Mesenchymal stem cell (in vitro differentiated cells and primary cell): ENCODE measurements at places on chromosomes 7 and 10.

DNA sequence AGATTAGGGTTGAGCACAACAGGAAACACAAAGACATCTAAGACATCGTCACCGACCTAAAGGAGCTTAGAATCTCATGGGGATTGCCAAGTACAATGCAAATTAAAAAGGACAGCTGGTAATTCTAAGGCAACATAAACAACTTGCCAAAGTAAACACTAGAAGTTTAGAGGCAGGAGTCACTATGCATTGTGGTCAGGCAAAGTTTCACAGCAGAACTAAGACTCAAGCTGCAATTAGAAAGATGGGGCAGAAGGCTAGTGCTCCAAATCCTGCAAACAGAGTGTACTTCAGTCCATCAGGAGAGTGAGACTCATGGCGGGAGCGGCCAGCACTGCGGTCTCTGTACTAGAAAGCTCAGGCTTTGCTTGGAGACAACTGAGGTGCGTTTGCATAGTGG is 52.7 kb downstream of the HIPK2 start:
- peak; percentile 97 for DNase-seq

DNA sequence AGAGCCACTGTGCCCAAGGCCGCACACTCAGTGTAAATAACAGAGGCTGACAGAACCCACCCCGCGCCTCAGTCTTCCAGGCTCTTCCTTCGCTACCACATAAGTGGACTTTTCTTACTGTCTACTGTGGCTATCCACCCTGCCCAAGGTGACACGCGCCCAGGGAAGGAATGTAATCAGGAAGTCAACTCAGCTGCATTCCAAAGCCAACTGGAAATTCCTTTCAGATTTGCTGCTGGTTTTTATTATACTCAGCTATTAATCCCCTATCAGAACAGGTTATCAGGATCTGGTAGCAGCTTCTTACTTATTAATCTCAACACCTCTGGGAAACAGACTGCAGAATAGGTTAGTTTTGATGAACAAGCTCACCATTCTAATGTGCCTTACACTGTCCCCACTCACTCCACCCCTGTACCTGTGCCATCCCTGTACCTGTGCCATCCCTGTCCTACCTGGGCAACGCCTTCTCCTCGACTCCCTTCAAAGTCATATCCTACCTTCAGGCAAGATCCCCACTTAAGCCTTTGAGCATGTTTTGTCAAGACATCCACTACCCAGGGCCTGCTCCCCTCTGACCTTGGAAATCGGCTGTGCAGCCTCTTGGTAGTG is 90.7 kb downstream of the NHLRC2 start:
- DNase-seq: peak; percentile 61

DNA sequence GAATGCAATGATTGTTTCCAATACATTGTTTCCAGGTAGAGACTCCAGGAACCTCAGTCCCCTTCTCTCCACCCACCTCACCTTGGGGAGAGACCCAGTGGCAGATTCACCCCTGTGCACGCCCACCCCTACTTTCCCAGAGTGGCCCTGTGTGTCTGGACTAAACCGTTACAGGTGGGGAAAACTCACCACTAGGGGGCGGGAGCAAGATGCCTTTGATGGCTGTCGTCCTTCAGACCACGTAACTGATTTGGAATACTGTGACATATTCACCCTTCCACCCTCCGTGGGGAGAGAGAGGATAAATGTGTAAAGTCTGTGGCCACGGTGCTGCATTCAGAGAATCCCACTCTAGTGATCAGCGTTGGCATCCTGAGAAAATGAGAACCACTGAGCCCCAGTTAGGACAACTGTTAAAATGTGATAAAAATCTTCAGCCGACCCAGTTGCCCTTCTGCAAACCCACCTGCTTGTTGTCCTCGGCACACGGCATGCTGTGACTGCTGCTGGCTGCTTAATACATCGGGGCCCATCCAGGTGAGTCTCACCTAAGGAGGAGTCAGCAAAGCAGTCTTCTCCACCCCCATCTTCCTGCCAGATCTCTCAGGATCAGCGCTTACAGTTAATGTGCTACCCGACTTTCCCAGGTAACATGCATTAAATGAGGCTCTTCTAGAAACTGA is 41.5 kb upstream of the NMT2 start:
- peak; percentile 76 for DNase-seq

DNA sequence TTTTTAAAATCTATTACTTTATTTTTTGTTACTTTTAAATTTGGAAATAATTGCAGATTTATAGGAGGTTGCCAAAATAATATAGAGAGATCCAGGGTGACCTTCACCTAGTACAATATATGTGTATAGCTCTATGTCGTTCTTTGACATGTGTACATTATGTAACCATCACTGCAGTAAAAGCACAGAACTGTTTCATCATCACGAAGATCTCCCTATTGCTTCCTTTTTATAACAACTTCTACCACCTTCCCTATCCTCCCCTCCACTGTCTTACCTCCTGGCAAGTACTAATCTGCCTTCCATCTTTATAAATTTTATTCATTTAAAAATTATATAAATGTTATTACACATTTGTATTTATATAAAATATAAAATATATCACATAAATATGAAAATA is 251.0 kb downstream of the AUTS2 start:
- DNase-seq: no peak

GRCh38 chr10:11167233-11167966 is 149.7 kb downstream of the CELF2 start:
- DNase-seq: no peak

GRCh38 chr10:24427678-24428409 is 218.9 kb downstream of the KIAA1217 start:
- no peak for DNase-seq

- DNase-seq: no peak
Observed at GRCh38 chr7:110262251-110262650, 828.7 kb upstream of the LRRN3 start.

- DNase-seq: no peak
Observed at GRCh38 chr10:23186178-23186577, 5.9 kb upstream of the PTF1A start.

GRCh38 chr10:71613877-71614276 is 105.7 kb downstream of the C10orf105 start:
- DNase-seq: no peak

GRCh38 chr10:125782616-125783015 is 7.0 kb upstream of the MMP21 start:
- peak; percentile 10 for DNase-seq

- peak; percentile 100 for DNase-seq
Observed at GRCh38 chr10:73965890-73966768, 31.8 kb upstream of the VCL start.

GRCh38 chr10:108060246-108060645 is 895.7 kb upstream of the SORCS1 start:
- no peak for DNase-seq

DNA sequence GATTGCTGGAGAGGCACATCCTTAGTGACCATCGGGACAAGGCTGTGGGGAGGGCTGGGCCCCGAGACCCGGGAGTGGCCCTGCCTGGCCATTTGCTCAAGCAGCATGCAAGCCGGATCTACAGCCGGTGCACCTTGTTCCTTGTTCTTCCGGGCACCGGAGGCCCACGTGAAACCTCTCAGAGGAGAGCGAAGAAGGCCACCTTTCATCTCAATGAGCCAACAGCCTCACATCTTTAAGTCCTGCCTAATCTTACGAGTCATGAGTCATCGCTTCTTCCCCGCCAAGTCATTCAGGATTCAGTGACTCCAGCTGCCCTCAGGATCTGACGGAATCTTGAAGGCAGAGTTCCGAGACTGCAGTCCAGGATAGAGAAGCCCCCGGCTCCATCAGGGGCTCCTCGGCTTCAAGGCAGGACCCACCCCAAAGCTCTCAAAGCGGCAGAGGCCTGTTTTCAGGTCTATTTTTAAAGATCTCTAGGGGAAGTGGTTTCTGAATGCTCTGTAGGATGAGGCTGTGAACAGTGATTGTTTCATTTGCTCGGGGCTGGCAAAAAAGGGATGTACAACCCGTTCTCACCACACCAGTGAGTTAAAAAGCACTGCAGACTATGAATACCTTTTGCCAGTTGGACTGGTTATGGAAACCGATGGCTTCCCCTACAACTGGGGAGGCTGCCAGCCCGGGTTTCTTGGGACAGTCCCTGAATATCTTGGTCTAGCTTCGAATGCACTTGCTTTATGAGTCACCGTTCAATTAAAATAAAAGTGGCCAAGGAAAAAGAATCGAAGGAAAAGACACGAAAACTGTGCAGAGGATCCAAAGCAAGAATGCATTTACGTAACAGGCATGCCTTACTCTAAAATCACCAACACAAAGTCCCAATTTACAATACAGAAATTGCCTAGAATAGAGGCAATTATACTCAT is 57.2 kb upstream of the ECHDC3 start:
- DNase-seq: peak; percentile 83

- no peak for DNase-seq
Observed at GRCh38 chr7:88200789-88201188, 19.0 kb downstream of the SRI start.

DNA sequence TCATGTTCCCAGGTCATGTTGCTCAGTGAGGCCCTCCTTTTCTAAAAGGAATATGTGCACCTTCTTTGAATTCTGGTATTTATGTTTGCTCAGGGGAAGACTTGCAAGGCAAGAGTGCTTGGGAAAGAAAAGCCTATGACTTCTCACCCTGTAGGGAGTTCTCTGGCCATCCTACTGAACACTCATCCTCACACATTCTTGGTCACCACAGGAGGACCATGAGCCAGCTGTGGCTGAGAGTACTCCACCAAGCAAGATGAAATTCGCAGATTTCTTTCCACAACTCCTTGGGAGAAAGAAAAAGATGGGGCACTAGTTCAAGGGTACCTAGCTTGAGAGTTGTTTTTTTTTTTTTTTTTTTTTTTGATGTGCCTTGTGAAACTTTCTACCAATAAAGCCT is 179.6 kb downstream of the FZD1 start:
- DNase-seq: no peak
